Activated T-helper 2 cell treated with anti-CD3 and anti-CD28 coated beads, Interferon-gamma antibody, Interleukin-2, Interleukin-4, amounts not matched to agents 10 μg/mL and 5 μg/mL and 100 μg/mL, durations not matched to agents 14 hours and 24 hours and 36 hours (primary cell): ENCODE measurements at places on chromosomes 16 and 17. TPM values are rescaled to one million over a fixed set of nuclear protein-coding genes. Genes with fewer than 3 reads are reported as not detected.

The CLEC3A gene
- total RNA-seq, result not detected in 2 replicates

The APOBR gene
- 7.7 and 7.8 TPM in 2 replicates for total RNA-seq

The EVPLL gene
- not detected in 2 replicates for total RNA-seq

GRCh38 chr16:50281391-50282009, 15.1 kb downstream of the ADCY7 start:
- no peak overlapping the region for H3K27ac ChIP-seq
- peaks cover 65% of the 10 kb centered on the region for H3K36me3 ChIP-seq
- no peak for DNase-seq
- H3K4me3 ChIP-seq, result peak overlapping the region; percentile 24
- H3K4me1 ChIP-seq, result peaks cover 63% of the 10 kb centered on the region
- H3K27me3 ChIP-seq, result no peaks in the 10 kb centered on the region

- H3K27me3 ChIP-seq, result no peaks in the 10 kb centered on the region
- no peaks in the 10 kb centered on the region for H3K4me1 ChIP-seq
- no peak for DNase-seq
- no peak overlapping the region for H3K4me3 ChIP-seq
- no peaks in the 10 kb centered on the region for H3K36me3 ChIP-seq
- no peak overlapping the region for H3K27ac ChIP-seq
Measured at GRCh38 chr17:56121191-56122051, 31.9 kb upstream of the ANKFN1 start.

- H3K36me3 ChIP-seq, result no peaks in the 10 kb centered on the region
- no peak overlapping the region for H3K4me3 ChIP-seq
- H3K27me3 ChIP-seq, result peaks cover 3% of the 10 kb centered on the region
- no peak for DNase-seq
Measured at GRCh38 chr16:79150632-79151310, 449.8 kb downstream of the MAF start.

GRCh38 chr17:38918129-38918913, 7.1 kb upstream of the LASP1NB start:
- no peaks in the 10 kb centered on the region for H3K27me3 ChIP-seq
- H3K36me3 ChIP-seq, result peaks cover 48% of the 10 kb centered on the region
- peaks cover 3% of the 10 kb centered on the region for H3K4me1 ChIP-seq
- no peak for DNase-seq
- no peak overlapping the region for H3K27ac ChIP-seq

DNA sequence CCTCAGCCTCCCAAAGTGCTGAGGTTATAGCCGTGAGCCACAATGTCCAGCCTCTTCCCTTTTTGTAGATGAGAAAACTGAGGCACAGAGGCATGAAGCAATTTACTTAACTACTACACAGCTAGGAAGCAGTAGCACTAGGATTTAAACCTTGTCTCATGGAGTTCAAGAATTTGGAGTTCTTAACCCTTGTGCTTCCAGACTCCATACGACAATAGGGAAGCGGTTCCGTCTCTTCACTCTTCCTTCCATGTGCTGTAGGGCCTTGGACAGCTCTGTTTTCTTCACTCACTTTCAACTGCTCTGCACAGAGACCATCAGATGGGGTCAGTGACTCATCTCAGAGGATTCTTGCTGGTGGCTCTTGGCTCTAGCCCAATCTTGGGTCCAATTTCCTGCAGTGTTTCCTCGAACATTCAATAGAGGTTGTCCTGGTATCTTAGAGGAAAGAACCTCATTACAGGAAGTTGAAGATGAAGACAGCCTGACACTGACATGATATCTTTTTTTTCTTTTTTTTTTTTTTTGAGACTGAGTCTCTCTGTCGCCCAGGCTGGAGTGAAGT, 19.3 kb downstream of the ITGAL start:
- H3K4me3 ChIP-seq, result no peak overlapping the region
- no peaks in the 10 kb centered on the region for H3K27me3 ChIP-seq
- peaks cover 71% of the 10 kb centered on the region for H3K36me3 ChIP-seq
- no peak for DNase-seq

- H3K27ac ChIP-seq, result no peak overlapping the region
- no peak for DNase-seq
- H3K27me3 ChIP-seq, result peaks cover 16% of the 10 kb centered on the region
- no peaks in the 10 kb centered on the region for H3K4me1 ChIP-seq
- H3K36me3 ChIP-seq, result no peaks in the 10 kb centered on the region
Measured at GRCh38 chr16:10828851-10829366, 10.3 kb upstream of the TVP23A start.

- H3K27ac ChIP-seq, result no peak overlapping the region
- no peaks in the 10 kb centered on the region for H3K27me3 ChIP-seq
- H3K4me1 ChIP-seq, result no peaks in the 10 kb centered on the region
Measured at GRCh38 chr17:11441004-11441403, 157.3 kb upstream of the DNAH9 start.

GRCh38 chr17:65054602-65055001, 1.9 kb downstream of the GNA13 start:
- no peaks in the 10 kb centered on the region for H3K27me3 ChIP-seq
- peaks cover 48% of the 10 kb centered on the region for H3K4me1 ChIP-seq
- H3K27ac ChIP-seq, result peak overlapping the region; percentile 68
- H3K4me3 ChIP-seq, result peak overlapping the region; percentile 89

- no peaks in the 10 kb centered on the region for H3K36me3 ChIP-seq
- no peaks in the 10 kb centered on the region for H3K27me3 ChIP-seq
- DNase-seq, result no peak
- no peak overlapping the region for H3K4me3 ChIP-seq
Measured at GRCh38 chr17:72412650-72413076, 291.8 kb downstream of the SOX9 start.

DNA sequence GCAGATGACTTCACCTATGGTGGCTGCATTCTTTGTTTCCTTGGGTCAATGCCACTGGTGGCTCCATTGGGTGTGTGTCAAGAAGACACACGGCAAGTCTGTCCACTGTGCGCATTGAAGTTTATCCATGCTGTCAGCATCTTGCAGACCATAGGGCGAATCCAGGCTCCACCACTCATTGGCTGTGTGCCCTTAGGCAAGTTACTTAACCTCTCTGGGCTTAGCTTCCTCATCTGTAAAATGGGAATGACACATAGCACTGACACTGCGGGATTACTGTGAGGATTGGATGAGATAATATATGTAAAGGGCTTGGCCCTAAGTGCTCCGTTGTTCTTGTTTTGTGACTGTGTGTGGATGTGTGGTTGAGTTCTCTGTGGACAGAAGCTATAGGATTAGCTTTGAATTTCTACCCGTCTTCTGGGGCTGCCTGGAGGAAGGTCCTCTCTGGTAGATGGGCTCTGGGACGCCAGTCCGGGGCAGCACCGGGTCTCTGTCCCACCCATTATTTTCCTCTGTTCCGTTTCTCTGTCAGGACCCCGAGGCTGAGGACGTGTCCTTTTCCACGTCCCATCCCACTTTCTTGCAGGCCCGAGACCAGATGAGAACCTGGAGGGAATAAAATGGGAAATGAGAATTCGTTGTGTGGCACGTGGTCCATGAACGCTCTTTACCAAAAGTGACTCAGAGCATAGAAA, 178.4 kb downstream of the IRF8 start:
- H3K4me1 ChIP-seq, result no peaks in the 10 kb centered on the region
- no peaks in the 10 kb centered on the region for H3K36me3 ChIP-seq
- H3K27ac ChIP-seq, result no peak overlapping the region
- no peak overlapping the region for H3K4me3 ChIP-seq
- peaks cover 13% of the 10 kb centered on the region for H3K27me3 ChIP-seq

GRCh38 chr17:36204724-36205500, 6.0 kb upstream of the CCL4L2 start:
- no peak overlapping the region for H3K4me3 ChIP-seq
- no peak overlapping the region for H3K27ac ChIP-seq
- no peak for DNase-seq
- no peaks in the 10 kb centered on the region for H3K36me3 ChIP-seq

- H3K4me3 ChIP-seq, result no peak overlapping the region
- H3K27ac ChIP-seq, result no peak overlapping the region
- H3K27me3 ChIP-seq, result no peaks in the 10 kb centered on the region
- DNase-seq, result no peak
Measured at GRCh38 chr16:363766-364490, 6.4 kb downstream of the MRPL28 start.

DNA sequence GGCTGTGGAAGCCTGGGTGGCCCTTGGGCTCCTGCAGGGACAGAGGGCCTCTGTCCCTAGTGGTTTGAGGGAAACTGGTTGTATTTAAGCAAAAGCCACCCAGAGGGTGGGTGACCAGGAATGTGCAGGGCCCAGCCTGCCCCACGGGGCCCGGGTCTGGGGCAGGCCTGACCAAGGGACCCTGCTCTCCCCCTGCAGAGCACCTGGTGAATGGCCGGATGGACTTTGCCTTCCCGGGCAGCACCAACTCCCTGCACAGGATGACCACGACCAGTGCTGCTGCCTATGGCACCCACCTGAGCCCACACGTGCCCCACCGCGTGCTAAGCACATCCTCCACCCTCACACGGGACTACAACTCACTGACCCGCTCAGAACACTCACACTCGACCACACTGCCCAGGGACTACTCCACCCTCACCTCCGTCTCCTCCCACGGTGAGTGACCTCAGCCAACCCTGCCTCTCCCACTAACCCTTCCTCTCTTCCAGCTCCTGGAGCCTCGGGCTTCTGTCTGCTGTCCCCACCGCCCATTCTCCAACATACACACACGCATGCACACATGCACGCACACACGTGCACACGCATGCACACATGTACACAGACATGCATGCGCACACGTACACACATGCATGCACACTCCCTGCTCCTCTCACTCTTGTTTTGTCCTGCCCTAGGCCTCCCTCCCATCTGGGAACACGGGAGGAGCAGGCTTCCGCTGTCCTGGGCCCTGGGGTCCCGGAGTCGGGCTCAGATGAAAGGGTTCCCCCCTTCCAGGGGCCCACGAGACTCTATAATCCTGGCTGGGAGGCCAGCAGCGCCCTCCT, 10.4 kb downstream of the GALK1 start:
- peak overlapping the region; percentile 53 for H3K27ac ChIP-seq
- no peak for DNase-seq
- H3K27me3 ChIP-seq, result no peaks in the 10 kb centered on the region
- peak overlapping the region; percentile 24 for H3K4me3 ChIP-seq
- peaks cover 9% of the 10 kb centered on the region for H3K4me1 ChIP-seq
- peaks cover 4% of the 10 kb centered on the region for H3K36me3 ChIP-seq

GRCh38 chr16:8047736-8048135, 542.6 kb downstream of the TMEM114 start:
- DNase-seq, result no peak
- no peak overlapping the region for H3K27ac ChIP-seq
- no peaks in the 10 kb centered on the region for H3K36me3 ChIP-seq
- no peaks in the 10 kb centered on the region for H3K27me3 ChIP-seq

DNA sequence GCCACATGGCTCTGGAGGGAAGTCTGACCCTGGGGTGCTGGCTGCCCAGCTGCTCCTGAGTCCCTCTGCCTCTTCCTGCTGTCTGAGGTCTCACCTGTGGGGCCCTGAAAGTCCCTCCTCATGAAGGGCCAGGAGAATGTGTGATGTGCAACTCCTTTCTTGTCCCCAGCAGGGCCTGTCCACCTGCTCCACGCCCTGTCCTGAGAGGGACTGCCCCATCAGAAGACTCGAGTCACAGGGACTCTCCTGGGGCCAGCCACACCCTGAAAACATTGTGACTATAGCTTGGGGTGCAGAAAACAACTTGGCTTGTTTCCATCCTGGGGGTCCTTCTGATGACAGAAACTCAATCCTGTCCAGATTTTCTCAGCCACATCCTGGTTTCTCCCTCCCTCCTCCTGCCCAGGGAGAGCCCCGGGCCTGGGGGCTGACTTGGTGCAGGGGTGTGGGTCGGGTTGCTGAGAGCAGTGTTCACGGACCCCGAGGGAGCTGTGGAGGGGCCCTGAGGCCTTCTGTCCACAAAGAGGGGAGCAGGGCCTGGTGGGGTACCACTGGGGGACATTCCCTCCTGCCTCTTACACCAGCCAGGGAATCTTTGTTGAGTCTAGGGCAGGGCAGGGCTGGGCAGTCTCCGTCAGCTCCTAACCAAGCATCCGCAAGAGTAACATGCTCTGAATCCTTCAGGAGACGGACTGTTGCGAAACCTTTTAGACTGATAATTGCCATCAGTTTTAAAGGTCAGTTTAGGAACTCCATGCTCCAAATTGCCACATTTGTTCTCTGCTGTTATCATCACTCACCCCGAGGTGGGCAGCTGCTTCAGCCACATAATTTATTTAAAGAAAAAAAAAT, 45.9 kb downstream of the NT5M start:
- H3K36me3 ChIP-seq, result no peaks in the 10 kb centered on the region
- H3K27ac ChIP-seq, result no peak overlapping the region
- no peak overlapping the region for H3K4me3 ChIP-seq
- H3K4me1 ChIP-seq, result no peaks in the 10 kb centered on the region
- H3K27me3 ChIP-seq, result no peaks in the 10 kb centered on the region
- no peak for DNase-seq
